ENCODE measurements at places on chromosomes 2 and 18.

DNA sequence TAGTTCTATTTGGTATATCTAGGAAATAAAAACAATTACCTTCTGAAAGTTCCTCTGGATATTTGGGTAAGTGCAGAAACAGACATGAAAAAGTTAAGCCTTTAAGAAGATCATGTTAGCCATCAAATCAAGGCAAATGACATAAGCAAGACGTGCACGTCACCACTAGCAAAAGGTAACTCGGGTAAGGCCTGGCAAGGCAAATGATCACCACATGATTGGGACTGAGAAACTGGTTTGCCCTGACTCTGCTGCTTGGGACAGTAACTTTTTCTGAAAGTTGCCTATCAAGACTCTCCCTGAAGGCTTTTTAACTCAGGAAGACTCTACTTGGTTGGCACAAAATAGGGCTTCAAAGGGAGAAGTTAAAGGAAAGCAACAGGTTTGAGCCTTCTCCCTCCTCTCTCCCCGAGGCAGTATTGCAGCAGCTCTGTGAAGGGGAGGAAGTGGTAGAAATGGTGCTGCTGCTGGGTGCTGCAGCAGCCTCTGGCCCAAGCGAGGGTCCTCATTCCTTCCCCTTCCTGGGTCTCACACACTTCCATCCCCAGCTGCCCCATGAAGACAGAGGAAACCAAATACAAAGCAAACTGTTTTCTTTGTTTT is 17.1 kb upstream of the TMEM237 start:
- DNase-seq: no peak

- no peak for DNase-seq
These were observed 44.6 kb upstream of the REG3G start for GRCh38 chr2:78980871-78981270.

- DNase-seq: no peak
These were observed 267.8 kb downstream of the INSIG2 start for GRCh38 chr2:118356051-118356450.

DNA sequence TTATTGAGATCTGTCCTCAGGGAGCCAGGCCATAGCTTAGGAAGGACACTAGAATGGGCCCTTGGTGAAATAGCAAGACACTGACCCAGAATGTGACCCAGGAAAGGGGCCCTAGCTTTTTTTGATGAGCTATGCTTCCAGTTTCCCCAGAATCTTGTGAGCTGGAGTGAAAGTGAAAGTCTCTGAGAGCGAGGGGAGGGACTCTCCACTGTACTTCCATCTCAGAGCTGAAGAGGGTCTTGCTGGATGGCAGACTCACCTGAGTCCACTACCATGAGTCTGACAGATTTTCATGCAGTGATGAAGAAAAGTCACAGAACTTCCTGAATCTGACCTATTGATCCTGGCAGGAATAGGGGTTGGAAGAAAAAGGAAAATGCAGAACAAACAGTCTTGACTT is 3.1 kb downstream of the ARHGAP25 start:
- no peak for DNase-seq

- no peak for DNase-seq
These were observed 4.6 kb downstream of the TMEM169 start for GRCh38 chr2:216086207-216086893.
